T-helper 2 cell (primary cell): ENCODE measurements at places on chromosomes 16 and 17.

GRCh38 chr17:80008383-80008840 is 27.3 kb downstream of the TBC1D16 start:
- DNase-seq = peak; percentile 52

DNA sequence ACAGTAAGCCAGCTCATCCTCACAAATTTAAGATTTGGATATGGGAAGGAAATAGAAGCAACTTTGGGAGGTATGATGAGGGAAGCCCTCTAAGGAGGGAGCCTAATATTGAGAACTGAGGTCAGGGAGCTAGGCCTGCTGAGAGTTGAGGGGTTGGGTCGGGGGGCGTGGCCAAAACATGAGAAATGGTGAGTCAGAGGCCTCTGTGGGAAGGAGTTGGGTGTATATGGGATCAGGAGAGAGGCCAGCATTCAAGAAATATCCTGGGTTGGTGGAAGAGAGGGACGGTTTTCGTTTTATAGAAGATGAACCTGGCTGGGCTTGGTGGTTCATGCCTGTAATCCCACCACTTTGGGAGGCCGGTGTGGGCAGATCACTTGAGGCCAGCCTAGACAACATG is 48.4 kb downstream of the CLEC16A start:
- DNase-seq = no peak

DNA sequence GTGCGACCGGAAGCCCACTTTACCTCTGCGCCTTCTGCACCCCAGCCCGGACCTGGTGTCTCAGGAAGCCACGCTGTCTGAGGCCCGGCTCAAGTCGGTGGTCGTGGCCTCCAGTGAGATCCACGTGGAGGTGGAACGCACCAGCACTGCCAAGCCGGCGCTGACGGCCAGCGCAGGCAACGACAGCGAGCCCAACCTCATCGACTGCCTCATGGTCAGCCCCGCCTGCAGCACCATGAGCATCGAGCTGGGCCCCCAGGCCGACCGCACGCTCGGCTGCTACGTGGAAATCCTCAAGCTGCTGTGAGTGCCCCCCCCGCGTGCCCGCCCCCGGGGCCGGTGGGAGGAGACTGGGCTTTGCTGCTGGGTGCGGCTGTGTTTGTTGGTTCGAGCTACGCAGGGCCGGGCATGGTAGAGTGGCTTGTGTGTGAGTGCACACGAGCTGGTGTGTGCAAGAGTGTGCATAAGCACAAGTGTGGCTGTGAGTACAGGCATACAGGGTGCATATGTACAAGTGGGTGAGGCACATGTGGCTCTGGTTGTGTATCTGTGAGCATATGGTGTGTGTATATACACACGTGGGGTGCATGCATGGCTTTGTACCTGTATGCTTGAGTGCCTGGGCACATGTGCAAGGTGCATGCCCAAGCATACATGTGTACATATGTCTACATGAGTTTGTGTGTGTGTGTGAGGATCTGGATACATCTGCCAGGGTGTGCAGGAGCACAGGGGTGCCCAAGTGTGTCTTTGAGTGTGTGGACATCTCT is 100.6 kb upstream of the PLCG2 start:
- DNase-seq = no peak

GRCh38 chr17:77925831-77926543 is 32.5 kb upstream of the TNRC6C start:
- no peak for DNase-seq

DNA sequence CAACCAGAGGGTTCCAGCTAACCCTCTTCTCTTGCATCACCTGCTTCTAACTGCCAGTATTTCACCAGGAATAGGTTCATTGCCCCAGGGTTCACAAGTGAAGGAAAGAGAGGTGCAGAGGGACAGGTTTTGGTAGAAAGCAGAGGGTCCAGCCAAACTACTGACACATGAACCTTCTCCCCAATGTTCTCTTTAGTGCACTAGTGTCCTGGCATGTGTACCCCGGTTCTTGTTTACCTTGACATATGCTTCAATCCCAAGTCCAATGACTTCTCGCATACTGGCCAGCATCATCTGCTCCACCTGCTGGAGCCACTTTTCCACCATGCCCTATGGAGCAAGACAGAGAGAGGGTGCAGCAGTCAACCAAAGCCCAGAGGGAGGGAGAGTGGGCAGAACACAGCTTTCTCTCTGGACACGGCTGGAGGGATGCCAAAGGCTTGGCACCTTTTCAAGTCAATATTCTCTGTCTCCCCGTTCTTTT is 90.6 kb downstream of the DNAH3 start:
- no peak for DNase-seq

DNA sequence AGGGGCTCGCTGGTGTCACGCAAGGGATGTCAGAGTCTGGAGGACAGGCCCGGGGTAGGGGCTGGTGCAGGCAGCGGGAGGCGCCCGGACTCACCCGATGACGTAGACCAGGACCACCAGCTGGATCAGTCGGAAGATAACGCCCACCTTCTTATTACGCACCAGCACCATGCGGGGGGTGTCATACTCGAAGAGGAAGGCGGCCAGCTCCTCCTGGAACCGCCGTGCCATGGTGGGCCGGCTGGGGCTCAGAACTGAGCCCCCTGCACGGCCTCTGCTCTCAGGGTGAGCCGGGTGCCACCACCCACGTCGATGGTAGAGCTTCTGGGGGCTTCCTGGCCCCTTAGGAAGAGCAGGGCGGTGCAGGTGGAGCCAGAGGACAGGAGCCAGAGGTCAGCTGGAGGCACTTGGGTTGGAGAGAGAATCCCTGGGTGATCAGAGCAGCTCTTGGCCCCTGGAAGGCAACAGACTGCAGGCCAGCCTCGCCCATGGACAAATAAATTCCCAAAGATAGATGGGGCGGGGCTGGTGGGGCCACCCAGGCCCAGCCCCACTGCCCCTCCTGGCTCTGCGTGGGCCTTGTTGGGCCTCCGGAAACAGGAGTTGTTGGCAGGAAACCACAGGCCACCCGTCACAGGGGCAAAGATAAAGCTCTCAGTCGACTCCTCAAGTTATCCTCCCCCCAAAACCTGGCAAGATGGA is at the start of gene P2RX1:
TSS of gene P2RX1 (minus strand) at position 471 of the 702 bp plus-strand sequence. CDS start at position 231, 240 bp downstream.
- no peak for DNase-seq

- DNase-seq = no peak
Measured at GRCh38 chr17:78038748-78039288, 80.3 kb downstream of the TNRC6C start.

- DNase-seq = no peak
Measured at GRCh38 chr17:65364438-65364837, 197.0 kb downstream of the AXIN2 start.

DNA sequence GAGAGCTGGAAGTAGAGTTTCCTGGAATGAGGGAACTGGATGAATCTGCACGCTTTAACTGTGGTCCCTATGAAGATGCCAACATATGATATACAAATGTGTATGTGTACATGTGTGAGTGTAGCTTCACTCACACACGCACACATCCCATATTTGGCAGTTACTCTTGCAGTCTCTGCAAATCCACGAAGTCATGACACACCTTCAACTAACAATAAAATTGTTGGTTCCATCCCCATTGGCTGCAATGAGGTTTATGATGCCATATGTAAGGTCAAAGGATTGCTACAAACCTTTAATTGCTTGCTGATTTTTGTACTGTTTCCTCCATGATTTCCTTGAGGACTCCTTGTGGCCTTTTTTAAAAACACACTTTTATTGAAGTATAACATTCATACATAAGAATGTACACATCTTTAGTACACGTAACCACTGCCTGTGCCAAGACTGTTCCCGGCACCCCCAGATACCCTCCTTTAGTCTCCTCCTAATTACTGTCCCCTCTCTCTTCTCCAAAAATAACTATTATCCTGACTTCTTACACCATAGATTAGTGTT is 22.0 kb downstream of the MYO1D start:
- DNase-seq = no peak

DNA sequence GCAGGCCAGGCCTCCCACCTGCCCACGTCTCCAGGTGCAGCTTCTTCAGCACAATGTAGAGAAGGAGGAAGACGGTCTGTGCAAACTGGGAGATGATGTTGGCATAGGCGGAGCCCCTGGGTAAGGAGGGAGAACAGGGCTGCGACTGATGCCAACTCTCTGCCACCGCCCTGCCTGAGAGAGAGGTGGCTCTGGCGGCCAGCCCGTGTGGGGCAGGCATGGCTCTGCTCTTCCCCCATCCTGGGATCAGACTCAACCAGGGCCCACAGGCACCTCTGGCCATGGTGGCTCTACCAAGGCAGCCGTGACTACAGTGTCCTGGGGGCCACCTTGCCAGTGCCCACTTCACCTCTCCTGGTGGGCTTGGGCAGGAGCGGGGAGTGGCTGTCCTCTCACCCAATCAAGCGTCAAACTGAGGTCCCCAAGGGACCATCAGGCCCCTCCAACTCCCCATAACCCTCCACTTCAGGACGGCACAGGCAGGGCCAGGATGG is 8.6 kb downstream of the SLC47A2 start:
- no peak for DNase-seq

GRCh38 chr16:74578433-74578832 is 28.5 kb downstream of the GLG1 start:
- DNase-seq = no peak

- DNase-seq = no peak
Measured at GRCh38 chr17:3968886-3969524, 4.8 kb upstream of the ATP2A3 start.

DNA sequence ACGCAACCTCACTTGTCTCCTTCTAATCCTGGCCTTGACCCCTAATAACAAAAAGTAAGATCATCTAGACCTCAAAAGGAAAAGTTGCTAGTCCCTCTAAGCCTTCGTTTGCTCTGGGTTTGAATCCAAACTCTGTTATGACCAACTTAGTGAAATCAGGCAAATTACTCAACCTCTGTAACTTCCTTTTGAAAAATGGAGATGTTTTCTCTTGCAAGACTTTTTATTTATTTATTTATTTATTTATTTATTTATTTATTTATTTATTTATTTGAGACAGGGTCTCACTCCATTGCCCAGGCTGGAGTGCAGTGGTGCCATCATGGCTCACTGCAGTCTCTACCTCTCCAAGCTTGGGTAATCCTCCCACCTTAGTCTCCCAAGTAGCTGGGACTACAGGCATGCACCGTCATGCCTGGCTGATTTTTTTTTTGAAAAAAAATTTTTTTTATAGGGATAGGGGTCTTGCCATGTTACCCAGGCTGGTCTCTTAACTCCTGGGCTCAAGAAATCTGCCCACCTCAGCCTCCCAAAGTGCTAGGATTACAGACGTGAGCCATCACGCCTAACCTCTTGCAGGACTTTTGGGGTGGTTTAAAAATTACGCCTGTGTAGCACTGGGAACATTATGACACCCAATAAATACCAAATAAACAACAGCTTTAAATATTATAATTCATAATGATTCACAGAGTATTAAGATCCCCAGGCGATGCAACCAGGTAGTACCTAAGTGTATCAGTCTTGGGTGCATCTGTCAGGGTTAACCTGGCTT is 63.4 kb downstream of the PITPNC1 start:
- no peak for DNase-seq

GRCh38 chr17:20266806-20267458 is 200.4 kb downstream of the LGALS9B start:
- no peak for DNase-seq

- no peak for DNase-seq
Measured at GRCh38 chr16:81834868-81835267, 55.8 kb downstream of the PLCG2 start.

DNA sequence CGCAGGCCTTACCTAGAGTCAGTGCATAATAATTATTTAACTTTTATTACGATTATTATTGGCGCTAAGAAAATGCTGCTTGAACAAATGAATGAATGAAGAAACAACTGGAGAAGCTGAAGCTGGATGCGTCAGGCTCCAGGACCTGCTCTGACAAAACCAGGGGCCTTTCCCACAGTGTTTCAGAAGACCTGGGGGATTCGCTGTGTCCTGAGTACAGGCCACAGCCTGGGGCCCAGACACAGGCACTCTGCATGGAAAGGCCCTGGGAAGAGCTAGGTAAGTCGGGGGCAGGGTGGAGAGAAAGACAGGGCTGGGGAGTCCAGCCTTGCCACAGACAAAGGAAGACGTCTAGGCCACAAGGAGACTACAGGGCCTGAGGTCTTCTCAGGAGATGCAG is 226.1 kb downstream of the ZNF423 start:
- no peak for DNase-seq
